ENCODE measurements at places on chromosomes 4 and X.

DNA sequence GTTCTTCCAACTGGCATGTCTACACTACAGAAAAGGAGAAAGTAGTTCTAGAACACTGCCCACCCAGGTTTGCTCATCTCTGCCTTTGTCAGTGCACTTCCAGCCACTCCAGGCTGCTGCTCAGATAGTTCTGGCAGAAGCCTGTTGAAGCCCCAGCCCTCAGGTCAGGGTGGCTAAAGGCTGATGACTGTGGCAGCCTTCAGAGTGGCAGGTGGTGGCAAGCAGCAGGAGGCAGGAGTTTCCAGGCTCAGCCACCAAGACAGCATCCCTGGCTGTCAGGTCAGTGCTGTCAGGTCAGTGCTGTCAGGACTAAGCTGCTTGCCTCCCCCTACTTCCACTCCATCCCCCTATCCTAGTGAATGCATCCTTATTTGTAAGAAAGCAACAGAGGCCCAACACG, 100.4 kb downstream of the MAMLD1 start:
- H3K27ac ChIP-seq, result no peak overlapping the region
- no peaks in the 10 kb centered on the region for H3K27me3 ChIP-seq
- H3K4me3 ChIP-seq, result no peak overlapping the region
- H3K4me1 ChIP-seq, result no peaks in the 10 kb centered on the region

GRCh38 chr4:7460566-7460965, 25.8 kb upstream of the PSAPL1 start:
- no peaks in the 10 kb centered on the region for H3K4me1 ChIP-seq
- H3K27ac ChIP-seq, result no peak overlapping the region
- no peaks in the 10 kb centered on the region for H3K36me3 ChIP-seq

DNA sequence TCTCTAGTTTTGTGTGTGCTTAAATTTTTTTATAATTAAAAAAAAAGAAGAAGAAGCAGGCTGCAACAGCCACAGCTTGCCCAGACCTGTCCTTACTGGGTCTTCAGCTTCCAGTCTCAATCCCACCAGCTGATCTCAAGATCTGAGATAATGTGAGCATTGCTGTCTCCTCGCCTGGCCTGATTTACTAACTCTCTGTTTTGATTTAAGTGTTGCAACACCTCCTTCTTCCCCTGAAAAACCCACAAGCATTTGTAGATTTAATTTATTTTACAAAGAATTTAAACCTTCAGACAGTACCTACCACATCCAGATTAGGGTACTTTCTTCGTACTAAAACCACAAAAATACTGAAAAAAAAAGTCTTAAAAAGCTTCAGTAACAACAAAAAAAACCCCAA, 38.0 kb downstream of the FAM241A start:
- DNase-seq, result no peak
- no peaks in the 10 kb centered on the region for H3K36me3 ChIP-seq
- no peaks in the 10 kb centered on the region for H3K4me1 ChIP-seq
- no peak overlapping the region for H3K27ac ChIP-seq

DNA sequence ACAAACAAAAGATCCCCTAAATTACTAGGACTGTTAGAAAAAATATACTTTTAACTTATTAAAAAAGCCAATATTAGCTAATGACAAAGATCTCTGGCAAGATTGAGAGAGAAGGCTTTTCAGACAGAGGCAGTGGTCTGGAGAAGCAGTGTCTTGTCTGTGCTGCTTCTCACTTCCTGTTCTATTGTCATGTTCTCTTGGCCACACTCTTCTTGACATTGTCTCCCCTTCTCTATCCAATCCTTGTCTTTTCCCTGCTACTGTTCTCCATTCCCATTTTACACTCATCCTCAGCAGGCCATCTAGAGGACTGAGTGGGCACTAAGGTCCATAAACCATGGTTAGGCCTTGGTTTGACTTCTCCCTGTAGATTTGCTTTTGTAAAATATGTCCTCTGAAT, 14.0 kb upstream of the TAPT1 start:
- H3K36me3 ChIP-seq, result no peaks in the 10 kb centered on the region
- no peak for DNase-seq
- H3K4me3 ChIP-seq, result no peak overlapping the region
- no peak overlapping the region for H3K27ac ChIP-seq
- H3K4me1 ChIP-seq, result no peaks in the 10 kb centered on the region
- no peaks in the 10 kb centered on the region for H3K27me3 ChIP-seq

- no peak overlapping the region for H3K4me3 ChIP-seq
- H3K4me1 ChIP-seq, result no peaks in the 10 kb centered on the region
- no peaks in the 10 kb centered on the region for H3K27me3 ChIP-seq
- H3K36me3 ChIP-seq, result no peaks in the 10 kb centered on the region
- no peak overlapping the region for H3K27ac ChIP-seq
- DNase-seq, result no peak
Measured at GRCh38 chr4:108543359-108543968, 76.9 kb upstream of the RPL34 start.

DNA sequence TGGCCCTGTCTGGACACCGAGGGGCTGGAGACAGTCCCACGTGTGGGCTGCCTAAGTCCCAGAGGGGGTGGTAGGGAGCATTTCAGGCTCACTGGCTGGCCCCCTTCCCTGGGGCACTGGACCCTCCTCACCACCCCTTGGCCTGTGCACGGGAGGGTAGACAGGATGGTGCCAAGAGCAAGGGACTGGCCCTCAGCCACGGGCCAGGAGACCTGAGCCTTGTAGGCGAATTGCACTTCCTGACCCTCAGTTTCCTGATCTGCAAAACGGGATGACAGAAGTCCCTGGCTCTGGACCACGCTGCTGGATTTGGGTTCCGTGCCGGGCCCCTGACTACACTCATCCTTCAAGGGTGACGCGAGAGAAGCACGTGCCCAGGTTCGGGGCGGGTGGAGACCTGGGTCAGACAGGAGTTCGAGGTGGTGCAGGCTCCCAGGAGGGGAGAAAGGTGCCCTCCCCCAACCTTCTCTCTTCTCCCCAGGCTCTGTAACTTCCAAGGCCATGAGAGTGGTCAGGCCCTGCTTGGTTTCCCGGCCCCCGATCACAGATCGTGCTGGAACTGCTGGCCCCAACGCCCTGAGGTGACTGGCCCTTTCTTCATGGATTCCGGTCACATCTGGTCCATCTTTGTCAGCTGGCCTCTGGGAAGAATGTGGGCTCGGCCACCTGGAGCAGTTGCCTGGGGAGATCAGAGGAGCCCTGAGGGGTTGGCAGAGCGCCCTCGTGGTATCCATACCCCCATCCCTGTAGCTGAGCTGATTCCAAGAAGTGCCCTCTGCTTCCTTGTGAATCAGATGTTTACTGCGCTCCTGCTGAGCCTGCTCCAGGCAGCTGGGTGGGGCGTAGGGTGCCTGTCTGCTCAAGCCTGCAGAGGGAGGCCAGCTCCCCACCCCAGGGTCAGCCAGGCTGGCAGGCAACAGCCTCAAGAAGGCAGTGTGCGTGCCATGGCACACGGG, 3.3 kb downstream of the SH3BP2 start:
- H3K27ac ChIP-seq, result no peak overlapping the region
- peaks cover 53% of the 10 kb centered on the region for H3K4me1 ChIP-seq
- H3K27me3 ChIP-seq, result no peaks in the 10 kb centered on the region
- H3K4me3 ChIP-seq, result no peak overlapping the region

- H3K27ac ChIP-seq, result no peak overlapping the region
- no peaks in the 10 kb centered on the region for H3K36me3 ChIP-seq
- DNase-seq, result no peak
- H3K4me1 ChIP-seq, result no peaks in the 10 kb centered on the region
Measured at GRCh38 chrX:153592966-153593688, 5.8 kb downstream of the CCNQ start.

- H3K4me3 ChIP-seq, result no peak overlapping the region
- H3K4me1 ChIP-seq, result no peaks in the 10 kb centered on the region
- no peaks in the 10 kb centered on the region for H3K27me3 ChIP-seq
- DNase-seq, result no peak
- no peaks in the 10 kb centered on the region for H3K36me3 ChIP-seq
Measured at GRCh38 chrX:73683236-73683859, 120.4 kb downstream of the CHIC1 start.

Measured in GM12878 (cell line).